ENCODE measurements at places on chromosomes 5 and 9.

DNA sequence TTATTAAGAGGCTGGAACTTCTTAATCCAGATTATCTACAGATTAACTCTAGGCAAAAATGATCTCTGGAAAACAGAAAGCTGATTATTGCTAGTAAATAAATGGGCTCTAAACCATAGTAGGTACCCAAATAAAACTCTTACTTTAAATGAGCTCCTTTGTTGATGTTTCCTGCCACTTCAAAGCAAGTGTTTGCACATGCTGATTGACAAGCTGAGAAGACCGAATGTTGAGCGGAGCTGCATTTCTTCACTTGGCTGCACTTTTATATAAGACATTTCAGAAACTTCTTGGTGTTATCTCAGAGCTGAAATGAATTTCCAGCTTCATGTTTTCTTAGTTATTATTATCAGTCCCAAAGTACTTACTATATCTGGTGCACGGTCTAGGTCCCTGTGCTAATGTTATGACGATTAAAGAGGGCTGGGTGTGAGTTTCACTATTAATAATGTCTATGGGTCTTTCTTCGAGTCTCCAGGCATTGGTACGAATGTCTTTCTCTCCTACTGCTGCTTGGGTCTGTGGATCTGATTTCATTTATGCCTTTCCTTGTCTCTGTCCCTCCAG lies 58.6 kb upstream of the CTXN3 start:
- no peak for DNase-seq

DNA sequence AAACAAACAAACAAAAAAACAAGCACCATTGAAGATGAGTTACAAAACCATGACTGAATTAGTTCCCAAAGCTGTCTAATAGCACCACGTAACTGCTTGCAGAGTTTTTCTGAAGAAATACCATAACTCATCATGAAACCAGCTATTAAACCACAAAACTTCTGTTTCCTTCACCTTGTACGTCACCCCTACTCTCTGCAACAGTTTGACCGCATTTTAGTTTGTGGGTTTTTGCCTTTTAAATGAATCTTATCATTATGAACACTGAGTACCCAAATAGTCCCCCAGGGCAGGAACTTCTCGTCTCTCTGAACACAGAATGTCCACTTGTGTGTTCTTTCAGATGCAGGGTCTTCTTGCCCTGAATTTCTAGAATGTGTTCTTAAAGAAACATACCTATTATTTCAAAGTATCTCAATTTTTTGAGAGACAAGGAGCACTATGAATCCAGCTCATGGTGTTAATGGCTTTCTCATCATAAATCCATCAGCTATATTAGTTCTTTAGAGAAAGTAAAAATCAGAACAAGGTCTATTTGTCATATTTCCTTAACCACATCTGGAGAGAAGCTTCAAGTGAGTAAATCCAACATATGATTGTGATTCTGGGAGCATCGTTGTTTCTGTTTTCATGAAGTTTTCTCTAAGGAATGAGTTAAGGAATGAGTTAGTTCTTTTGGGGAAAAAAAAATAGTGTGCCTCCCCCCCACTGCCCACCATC lies 210.6 kb downstream of the AUH start:
- no peak for DNase-seq

DNA sequence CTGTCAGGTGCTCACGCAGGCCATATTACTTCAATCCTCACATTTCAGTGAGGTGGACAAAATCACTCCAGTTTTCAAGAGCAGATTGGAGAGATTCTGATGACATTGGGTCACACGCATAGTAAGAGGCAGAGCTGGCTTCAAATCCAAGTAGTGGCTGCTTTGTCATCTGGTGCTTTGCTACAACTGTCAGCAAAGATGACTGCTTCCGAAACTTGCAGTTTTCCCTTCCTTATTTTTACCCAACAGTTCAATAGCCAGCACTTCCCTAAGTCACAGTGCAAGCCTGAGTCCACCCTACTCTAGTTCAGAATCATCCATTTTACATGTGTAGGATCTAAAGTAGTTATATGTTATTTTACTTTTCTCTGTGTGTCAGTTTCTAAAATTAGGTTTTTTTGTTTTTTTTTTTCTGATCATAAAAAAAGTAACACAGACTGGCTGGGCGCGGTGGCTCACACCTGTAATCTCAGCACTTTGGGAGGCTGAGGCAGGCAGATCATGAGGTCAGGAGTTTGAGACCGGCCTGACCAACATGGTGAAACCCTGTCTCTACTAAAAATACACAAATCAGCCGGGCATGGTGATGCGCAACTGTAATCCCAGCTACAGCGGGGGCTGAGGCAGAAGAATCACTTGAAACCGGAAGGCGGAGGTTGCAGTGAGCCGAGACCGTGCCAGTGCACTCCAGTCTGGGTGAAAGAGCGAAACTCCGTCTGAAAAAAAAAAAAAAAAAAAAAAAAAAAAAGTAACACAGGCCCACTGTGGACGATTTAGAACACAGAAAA lies 49.6 kb downstream of the ANKDD1B start:
- DNase-seq, result no peak

GRCh38 chr5:181127907-181128626 lies 2.9 kb downstream of the OR2V1 start:
- no peak for DNase-seq

GRCh38 chr5:73119451-73120157 lies 771 bp upstream of the TMEM171 start:
- no peak for DNase-seq

DNA sequence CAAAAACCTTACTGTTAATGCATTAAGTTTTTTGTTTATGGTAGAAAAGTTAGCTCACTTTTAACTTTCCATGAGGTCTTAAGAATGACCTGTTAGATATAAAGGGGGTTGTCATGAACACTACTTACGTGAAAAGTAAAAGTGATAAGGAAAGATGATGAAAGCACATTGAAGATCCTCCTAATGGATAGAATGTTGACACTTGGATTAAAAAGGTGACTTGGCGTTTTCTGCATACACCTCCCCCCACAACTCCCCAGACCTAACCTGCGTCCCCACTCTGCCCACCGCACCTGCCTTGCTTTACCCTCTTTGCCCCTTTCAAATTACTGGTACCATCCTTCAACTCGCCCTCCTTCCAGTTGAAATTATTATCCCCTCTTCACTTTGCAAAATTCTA lies 32.0 kb downstream of the TJP2 start:
- no peak for DNase-seq

- peak; percentile 94 for DNase-seq
These were observed 6.3 kb downstream of the RAPGEF1 start for GRCh38 chr9:131733541-131734061.

GRCh38 chr5:147095740-147096139 lies 139.1 kb upstream of the STK32A start:
- DNase-seq, result no peak

GRCh38 chr5:5313101-5313635 lies 109.3 kb upstream of the ICE1 start:
- no peak for DNase-seq

GRCh38 chr5:116880150-116880549 lies 305.5 kb upstream of the SEMA6A start:
- no peak for DNase-seq

DNA sequence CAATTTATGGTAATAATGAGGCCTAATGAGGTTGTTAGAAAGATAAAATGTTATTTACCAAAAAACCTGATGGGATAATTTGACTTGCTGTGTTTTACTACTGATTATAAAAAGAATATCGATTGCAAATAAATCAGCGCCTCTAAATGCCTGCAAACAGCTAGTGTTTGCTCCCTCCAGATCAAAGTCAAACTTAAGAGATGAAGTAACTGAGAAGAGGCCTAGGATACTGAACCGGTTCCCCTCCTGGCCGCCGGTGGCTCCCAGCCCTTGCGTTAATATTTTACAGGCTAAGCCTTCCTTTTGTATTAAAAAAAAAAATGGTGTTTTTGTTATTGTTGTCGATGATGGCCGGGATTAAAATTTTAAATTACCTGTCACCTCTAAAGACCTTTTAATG lies 2.6 kb downstream of the IRX1 start:
- DNase-seq, result no peak

DNA sequence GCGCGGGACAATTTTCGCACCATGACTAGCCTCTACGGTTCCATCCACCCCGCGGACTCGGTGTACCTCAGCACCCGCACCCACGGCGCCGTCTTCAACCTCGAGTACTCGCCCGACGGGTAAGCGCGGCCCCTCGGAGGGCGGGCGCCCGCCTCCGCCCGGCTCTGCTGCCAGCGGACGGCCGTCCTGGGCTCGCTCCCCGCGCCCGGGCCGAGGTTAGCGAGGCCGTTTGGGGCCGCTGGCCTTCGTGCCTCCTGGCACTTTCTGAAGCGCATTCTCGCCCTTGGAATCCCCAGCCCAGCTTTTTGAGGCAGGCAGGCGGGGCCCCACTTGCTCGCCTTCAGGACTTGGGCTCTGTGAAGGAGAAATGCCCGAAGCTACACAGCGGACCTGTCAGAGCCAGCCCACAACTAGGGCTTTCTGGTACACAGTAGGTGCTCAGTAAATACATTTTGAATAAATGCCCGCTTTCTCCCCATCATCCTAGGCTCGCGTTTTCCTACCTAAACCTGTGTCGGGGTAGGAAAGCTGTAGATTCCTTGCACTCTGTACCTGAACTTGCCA lies 772 bp downstream of the DCAF10 start:
- peak; percentile 28 for DNase-seq

- no peak for DNase-seq
These were observed 33.0 kb upstream of the PPP2CA start for GRCh38 chr5:134258896-134259295.

- DNase-seq, result no peak
These were observed 16.8 kb downstream of the TNFSF15 start for GRCh38 chr9:114789006-114789405.

DNA sequence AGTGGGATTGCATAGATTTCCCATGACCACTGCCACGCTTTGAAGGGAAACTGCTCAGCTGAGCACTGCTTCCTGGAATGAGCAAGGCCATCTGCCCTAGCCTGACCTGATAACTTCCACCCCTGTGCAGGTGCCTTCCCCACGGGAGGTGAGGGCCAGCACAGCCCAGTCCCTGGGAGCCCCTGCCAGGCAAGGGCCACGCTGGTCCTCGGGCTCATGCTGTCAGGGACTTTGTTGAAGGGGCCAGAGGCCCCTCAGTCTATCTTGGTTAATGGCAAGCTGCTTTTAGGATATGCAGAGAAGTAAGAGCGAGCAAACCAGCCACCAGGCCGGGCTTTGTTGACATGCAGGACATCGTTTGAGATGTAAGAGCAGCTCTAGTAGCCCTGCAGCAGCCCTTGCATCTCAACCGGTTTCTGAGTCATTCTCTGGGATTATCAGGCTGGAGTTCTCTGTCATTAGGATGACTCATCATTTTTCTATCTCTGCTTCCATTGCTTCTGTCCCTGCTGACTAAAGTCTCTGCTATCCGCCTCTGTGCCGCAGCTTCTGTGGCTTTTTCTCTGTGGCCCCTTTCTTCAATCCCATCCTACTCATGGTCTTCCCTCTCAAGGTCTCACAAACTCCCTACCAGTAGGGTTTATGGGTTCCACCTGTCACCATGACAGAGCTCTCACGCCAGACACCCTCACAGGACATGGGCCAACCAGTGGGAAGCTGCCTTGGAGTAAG lies 30.6 kb upstream of the IQGAP2 start:
- peak; percentile 96 for DNase-seq

- DNase-seq, result no peak
These were observed 40.5 kb downstream of the IRX4 start for GRCh38 chr5:1842004-1842819.

GRCh38 chr9:9752722-9753121 lies 860.1 kb downstream of the PTPRD start:
- no peak for DNase-seq

- peak; percentile 58 for DNase-seq
These were observed 5.1 kb downstream of the GLRX start for GRCh38 chr5:95817430-95817829.

DNA sequence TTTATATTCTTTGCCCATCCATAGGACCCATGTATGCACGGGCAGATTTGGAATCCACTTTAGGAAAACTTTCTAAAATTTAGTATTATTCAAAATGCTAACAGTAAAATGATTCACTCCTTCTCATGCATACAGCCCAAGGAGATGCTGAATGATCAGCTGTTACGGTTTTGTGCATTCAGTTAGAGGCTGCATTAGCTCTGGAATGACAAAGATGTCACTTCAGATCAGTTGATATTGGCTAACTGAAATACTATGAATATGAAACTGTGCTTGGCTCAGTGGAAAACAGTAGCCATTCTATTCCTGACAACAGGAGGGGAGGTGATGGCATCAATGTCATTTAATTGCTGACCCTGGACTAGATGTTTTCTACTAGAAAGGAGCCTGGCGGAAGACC lies 560.7 kb downstream of the ZNF608 start:
- DNase-seq, result no peak

DNA sequence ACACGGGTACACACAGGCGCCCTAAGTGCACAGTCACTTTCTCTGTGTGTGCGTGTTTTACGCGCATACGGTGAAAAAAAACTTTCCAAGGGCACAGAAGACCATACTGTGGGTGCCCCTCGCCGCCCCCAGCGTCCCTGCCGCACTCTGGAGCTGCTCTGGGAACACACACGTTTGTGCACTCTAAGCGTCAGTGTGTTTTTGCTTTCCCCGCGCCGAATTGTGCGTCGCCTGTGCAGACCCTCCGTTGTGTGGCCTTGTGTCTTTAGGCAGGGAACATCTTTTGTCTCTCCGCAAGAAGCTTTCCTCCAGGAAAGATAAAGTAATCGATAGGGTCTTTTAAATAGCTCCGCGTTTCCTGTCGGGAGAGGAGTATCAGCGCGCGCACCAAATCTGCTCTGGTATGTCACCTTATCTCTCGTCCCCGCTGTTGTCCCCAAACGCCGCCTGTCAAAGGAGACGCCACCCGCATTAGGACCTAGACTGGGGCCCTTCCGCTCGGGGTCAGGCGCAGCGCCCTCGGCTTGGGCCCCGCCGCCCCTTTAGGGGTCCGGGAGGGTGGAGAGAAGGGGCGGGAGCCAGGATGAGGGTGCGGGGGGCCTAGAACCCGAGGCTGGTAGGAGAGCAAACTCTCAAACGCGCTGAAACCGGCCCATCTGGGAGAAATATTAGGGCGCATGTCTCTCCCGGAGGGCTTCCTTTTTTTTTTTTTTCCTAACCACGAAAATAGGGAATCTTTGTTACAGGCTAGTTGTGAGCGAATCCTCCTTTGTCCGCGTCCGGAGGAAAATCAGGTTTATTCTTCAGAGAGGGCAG lies 10.5 kb upstream of the NKX2-5 start:
- no peak for DNase-seq

DNA sequence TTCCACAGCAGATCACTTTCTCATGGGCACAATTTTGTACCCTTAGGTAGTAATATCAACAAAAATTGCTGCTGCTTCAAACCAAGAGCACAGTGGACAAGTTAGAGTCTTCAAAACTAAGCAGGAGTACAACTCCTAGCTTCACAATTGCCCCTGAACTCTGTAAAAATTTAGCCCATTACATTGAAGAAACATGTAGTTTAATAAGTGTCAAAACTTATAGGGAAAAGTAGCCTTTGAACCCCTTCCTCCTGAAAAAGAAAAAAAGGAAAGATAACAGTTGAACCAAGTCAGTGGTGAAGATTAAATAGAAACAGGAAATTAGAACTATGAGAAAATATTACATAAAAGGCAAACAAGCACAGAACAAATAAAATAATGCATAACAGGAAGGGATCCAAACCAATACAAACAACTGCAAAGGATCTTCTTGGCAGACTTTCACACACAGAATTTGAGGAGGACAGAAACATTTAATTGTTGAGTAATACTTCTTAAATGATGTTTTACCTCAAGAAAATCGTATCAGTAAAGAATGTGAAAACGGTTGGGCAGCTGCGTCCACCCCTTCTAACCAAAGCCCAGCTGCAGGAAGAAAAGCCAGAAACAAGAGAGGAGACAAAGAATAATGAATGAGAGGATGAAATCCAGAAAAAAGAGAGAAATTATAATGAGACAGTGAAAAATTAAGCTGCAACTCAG lies 636.0 kb downstream of the NR2F1-AS1 start:
- no peak for DNase-seq
